ENCODE measurements at places on chromosomes 6 and 20.

DNA sequence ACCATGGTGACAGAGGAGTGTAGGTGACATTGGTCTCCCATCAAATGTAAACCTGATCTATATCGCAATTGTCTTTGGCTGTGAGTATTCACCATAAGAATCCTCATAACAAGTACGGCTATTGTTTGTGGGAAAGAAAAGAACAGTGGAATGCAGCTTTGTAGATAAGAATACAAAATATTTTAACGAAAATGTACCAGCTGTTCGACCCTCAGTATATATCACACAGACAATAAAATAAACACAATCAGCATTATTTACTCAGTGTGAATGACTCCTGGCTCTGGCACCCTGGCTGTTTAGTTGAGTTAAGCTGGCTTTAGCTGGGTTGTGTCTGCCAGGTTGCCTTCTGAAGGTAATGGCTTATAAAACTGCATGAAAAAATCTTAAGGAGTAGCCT, 43.4 kb downstream of the SNRNP48 start:
- no peak for DNase-seq

GRCh38 chr20:20037960-20038359, 14.3 kb downstream of the CRNKL1 start:
- no peak for DNase-seq

- DNase-seq = no peak
These were observed 4.9 kb downstream of the TNFAIP3 start for GRCh38 chr6:137871831-137872454.

- peak; percentile 44 for DNase-seq
These were observed 902 bp downstream of the SAMHD1 start for GRCh38 chr20:36950414-36951197.

GRCh38 chr6:158938811-158939254, 61.2 kb downstream of the RSPH3 start:
- peak; percentile 72 for DNase-seq

- no peak for DNase-seq
These were observed 181.3 kb downstream of the NFATC2 start for GRCh38 chr20:51361258-51361657.
